Thyroid gland (tissue), 4 donors: ENCODE measurements at places on chromosomes 12 and 14.

- DNase-seq: no peak
Observed at GRCh38 chr12:125129179-125129571, 63.9 kb downstream of the AACS start.

DNA sequence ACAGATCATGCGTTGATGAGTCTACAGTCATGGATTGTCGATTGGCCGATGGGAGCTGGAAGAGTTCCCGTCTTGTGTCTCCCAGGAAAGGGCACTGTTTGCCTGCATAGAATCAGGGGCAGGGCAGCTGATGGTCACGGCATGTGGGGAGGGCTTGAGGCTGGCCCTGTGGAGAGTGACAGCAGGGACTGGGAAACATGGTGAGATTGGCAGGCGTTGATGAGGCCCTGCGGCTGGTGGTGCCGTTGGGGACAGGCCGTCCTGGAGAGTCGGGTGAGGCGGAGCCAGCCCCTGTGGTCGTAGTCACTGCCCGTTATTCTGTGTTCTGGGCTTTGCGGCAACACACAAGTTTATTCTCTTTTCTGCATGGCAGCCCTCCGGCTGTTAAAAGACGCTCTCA lies 52.9 kb downstream of the TECPR2 start:
- DNase-seq: no peak

- DNase-seq: no peak
Observed at GRCh38 chr12:91040096-91040755, 17.6 kb downstream of the KERA start.

DNA sequence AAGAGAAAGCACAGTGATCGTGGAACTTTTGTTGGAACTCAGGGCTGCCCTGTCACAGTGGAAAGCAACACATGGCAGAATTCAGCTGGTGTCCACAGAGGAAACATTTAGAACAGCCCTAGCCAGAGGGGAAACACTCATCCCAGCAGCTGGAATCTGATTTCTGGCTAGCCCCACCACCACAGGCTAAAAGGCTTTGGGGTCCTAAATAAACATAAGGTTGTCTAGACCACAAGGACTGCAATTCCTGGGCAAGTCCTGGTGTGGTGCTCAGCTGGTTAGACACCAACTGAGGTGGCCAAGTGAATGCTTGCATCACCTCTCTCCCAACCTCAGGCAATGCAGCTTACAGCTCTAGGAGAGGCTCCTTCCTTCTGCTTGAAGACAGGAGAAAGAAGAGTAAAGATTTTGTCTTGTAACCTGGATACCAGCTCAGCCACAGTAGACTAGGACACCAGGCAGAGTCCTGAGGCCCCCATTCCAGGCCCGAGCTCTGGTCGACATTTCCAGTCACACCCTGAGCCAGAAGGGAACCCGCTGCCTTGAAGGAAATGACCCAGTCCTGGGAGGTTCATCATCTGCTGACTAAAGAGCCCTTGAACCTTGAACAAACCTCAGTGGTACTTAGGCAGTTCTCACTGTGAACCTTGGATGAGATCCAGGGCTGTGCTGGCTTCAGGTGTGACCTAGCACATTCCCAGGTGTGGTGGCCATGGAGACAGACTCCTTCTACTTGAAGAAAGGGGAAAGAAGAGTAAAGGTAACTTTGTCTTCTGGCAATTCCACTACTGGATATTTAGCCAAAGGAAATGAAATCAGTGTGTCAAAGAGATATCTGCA lies 85.4 kb upstream of the PLXNC1 start:
- peak; percentile 69 for DNase-seq

- DNase-seq: no peak
Observed at GRCh38 chr14:104509673-104510072, 69.9 kb upstream of the C14orf180 start.

GRCh38 chr14:35534208-35534872 lies 376 bp downstream of the INSM2 start:
- no peak for DNase-seq

DNA sequence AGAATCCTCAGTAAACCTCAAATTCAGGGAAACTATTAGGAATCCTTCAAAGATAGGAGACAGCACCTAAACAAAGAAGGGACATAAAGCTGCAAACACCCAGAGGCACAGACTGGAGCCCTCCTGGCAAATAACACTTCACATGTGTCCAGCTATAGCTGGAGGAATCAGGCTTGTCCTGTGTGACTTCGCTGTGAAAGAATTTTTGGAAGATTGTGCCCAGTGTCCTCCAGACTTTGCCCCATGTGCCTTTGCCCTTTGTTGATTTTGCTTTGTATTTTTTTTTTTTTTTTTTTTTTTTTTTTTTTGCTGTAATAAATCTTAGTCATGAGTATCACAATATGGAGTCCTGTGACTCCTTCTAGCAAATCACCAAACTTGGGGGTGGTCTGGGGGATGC lies 136.8 kb downstream of the KCNH5 start:
- no peak for DNase-seq

GRCh38 chr12:49979016-49979586 lies 6.4 kb downstream of the AQP6 start:
- DNase-seq: no peak

GRCh38 chr12:118850244-118850825 lies 131.0 kb upstream of the SRRM4 start:
- DNase-seq: no peak

DNA sequence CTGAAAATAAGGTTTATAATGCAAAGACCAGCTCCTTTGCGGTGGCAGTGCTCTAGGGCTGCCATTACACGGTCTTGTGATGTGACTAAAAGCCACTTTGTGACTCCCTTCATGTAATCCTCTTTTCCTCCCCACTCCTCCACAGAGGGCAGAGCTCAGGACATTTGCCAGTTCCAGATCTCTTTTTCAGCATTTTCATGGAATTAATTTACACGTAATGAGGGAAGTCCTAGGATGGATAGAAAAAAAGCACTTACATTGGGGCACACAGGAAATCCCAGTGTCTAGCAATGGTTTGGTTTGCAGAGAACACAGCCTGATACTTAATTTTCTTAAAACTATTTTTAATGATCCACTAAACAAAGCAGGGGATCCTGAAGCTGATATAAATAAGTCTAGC lies 17.5 kb upstream of the ATF1 start:
- DNase-seq: no peak

DNA sequence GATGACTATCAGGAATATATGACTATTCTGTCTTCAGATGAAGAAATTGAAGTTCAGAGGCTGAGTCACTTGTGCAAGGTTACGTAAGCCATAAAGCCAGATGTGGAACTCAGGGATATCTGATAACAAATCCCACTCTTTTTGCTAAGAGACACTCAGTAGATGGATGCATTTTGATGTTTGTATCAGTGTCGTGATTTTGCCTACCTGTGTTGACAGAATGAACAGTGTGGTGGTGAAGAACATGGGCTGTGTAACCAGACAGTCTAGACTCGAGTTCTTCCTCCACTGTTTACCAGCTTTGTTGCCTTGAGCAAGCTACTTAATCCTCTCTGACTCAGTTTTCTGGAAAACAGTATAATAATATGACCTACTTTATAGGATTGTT lies 93.9 kb downstream of the DAAM1 start:
- DNase-seq: no peak

DNA sequence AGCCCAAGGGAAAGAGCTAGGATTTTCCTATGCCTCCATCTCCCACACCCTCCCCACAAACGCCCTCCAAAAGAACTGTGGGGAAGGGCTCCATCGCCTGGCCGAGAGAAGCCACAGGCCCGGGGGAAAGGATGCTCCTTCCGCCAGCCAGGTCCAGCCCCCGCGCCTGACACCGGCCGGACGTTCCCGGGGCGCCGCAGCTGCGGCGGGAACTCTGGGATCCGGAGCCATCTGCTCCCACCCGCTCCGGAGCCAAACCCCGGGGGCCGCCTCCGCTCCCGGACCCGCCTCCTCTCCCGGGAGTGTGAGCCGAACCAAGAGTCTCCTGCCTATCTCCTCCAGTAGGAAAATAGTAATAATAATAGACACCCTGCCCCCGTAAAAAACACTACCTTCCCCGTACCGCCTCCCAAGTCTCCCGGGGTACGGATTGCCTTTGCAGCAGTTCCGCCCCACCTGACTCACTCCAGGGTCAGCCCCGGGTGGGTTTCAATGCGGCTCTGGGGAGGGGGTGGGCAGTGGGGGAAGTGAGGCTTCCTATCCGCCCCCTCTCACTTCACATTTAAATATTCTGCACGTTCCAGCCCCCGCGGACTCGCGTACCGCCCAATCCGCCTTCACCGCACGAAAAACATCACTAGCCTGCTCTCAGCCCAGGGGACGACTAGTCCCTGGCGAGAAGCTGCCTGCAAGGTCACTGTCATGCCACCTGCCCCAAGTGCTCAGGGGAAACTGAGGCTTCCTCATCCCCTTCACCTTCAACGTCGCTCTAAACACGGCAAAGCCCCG lies 2.4 kb downstream of the AGAP2 start:
- no peak for DNase-seq

GRCh38 chr14:81537193-81537592 lies 3.5 kb upstream of the SEL1L start:
- DNase-seq: no peak

GRCh38 chr12:49563951-49564685 lies 3.8 kb downstream of the MCRS1 start:
- no peak for DNase-seq

GRCh38 chr14:104665114-104665656 lies 24.2 kb upstream of the INF2 start:
- DNase-seq: no peak

- no peak for DNase-seq
Observed at GRCh38 chr12:54622463-54623183, 12.1 kb downstream of the LACRT start.
